T-helper 2 cell treated with Interferon-gamma antibody and Interleukin-4, amounts not matched to agents 100 ng/mL and 5 ng/mL, for 36 hours (primary cell): ENCODE measurements at places on chromosomes 2 and 18. TPM values are rescaled to one million over a fixed set of nuclear protein-coding genes. Genes with fewer than 3 reads are reported as not detected.

Gene KIAA2012
- total RNA-seq, result not detected in 2 replicates

Gene CXXC1
- 158 and 162 TPM in 2 replicates for total RNA-seq

Gene GALNT14
- 0.16 and 0.20 TPM in 2 replicates for total RNA-seq

Gene FAP
- not detected in 2 replicates for total RNA-seq

Gene POU3F3
- total RNA-seq, result not detected in 2 replicates
